Memory B cell (primary cell): ENCODE measurements at places on chromosomes 6 and 20.

GRCh38 chr6:111794727-111795452, 78.4 kb downstream of the FYN start:
- DNase-seq: no peak

DNA sequence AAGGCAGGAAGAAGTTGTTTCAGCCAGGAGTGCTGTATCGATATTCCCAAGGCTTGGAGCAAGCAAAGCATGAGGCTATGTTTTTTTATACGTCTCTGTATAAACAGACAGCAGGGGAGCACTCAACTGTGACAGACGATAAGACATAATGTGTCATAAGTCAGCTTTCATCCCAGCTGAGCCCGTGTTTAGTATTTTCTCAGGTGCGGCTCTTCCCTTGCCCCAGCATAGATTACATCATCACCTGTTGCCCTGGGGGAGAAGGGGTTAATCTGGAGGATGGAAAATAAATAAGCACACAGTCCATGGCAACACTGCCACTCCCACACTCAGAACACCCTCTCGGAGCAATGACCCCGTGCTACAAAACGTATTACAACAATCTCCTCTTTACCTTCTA, 22.1 kb upstream of the KCNK5 start:
- DNase-seq: no peak

- DNase-seq: no peak
These were observed 247.9 kb upstream of the RAB32 start for GRCh38 chr6:146295695-146296094.

DNA sequence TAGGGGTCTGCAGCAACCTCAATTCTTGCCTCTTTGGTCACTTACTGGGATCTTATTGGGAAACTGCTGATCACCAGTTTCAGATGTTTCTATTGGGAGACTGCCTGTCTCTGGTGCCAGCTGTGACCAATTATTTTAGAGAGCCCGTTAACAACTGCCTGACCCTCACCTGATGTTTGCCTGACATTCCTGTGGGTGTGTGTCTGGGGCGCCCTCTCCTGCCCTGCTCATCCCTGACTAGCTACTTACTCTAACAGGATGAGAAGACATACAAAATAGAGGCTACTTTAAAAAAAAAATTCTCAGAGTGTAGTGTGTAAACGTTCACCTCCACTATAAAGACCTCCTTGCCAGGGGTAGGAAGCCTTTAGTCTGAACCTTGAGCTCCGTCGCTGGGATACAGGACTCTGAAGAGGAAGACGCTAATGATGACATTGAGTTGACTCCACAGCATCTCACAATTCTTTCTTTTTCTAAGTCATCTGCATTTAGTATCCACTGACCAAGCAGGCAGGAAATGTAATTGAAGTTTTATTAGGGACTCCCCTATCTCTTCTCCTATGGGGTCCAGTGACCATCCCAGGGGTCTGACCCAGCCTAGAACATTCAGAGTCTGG, 54.6 kb upstream of the DDR1 start:
- no peak for DNase-seq

GRCh38 chr6:46014046-46014445, 1.6 kb downstream of the CLIC5 start:
- no peak for DNase-seq

DNA sequence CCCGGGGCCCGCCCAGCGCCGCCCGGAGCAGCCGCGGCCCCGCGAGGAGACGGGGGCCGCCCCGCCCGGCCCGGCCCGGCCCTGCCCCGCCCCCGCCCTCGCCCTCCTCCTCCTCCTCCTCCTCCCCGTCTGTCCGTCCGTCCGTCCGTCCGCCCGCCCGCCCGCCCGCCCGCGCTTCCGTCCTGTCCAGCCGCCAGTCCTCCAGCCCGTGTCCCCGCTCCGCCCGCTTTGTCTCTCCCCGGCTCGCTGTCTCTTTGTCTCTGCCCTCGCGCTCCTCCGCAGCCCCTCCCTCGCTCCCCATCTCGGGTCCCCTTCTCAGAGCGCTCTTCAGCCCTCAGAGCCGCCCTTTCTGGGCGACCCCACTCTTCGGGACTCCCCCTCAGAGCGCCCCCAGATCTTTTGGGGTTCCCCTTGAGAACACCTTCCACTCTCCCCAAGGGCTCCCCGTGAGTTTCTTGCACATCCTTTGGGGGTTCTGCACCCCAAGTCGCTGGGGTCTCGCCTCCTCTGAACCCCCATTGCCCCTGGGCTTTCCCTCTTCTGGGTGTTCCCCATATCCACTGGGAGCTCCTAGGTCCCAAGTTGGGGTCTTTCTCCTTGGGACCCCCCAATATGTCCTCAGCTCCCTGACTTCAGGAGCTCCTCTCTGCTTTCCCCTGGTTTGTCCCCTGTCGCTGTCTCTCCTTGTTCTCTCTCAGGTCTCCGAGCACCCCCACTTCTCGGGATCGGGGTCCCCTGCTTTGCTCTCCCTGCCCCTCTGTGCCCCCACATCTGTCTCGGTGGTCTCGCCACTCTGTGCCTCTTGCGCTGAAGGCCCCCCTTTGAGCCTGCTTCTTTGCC, 79.5 kb upstream of the MYL9 start:
- no peak for DNase-seq

DNA sequence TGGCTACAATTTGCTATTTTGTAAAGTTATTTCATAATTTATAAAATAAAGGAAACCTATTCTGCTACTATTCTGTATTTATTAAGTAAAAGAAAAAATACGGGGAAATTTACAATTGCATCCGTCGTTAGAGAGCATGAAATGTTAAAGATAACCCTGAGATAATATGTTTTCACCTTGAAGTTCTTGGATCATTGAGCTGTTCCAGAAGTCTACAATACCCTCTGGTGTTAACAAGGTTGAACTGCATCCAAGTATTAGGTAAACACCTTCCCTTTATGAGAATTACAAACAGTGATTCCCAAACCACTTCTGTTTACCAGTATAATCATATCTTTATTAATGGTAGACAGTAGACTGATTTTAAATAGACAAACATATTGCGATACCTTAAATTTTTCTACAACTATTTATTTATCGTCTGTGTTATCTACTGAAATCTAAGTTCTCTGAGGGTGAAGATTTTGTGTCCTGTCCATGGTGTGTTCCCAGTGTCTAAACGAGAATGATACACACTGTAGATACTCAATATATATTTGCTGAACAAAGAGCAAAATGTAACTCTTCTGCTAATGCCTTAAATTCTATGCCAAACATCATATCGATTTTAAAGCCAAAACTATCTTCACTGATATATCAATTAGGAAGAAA, 28.2 kb downstream of the TBC1D32 start:
- DNase-seq: peak; percentile 4

- no peak for DNase-seq
These were observed 449 bp downstream of the PFDN6 start for GRCh38 chr6:33289784-33290315.
